ENCODE measurements at places on chromosomes 6 and 20.

DNA sequence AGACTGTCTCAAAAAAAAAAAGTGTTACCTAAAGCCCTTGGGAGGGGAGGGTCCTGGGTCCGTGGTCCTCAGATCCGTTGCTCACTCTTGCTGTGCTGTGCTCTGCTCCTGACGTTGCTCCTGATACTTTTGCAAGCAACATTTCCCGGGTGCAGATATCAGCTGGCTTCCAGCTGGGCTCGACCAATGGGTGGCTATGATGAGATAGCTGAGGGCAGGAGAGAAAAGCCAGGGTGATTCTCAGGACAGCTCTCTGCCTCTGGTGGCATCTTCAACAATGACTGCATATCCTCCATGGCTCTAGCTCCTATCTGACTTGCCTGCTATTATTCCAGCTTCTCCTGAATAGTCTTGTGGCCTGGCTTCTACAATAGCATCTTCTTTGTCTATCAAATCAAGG is 134.5 kb downstream of the RPS12 start:
- DNase-seq: no peak

- no peak for DNase-seq
Observed at GRCh38 chr6:158279615-158280014, 32.6 kb upstream of the TULP4 start.

DNA sequence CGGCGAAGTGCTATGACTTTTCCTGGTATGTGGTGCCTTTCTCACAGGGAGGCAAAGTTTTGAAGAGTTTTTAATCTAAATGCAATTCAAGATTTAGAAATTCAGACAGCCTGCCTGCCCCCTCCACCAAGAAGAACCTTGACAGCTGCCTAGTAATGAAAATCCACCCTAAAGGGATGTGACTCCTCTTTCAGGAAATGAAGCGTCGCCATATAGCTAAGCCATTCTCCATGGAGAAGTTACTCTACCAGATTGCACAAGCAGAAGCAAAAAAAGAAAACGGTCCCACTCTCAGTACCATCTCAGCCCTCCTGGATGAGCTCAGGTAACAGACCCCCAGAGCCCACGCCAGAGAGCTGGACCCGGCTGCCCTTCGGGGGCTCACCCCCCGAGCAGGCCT is 150.1 kb downstream of the DTNBP1 start:
- no peak for DNase-seq

GRCh38 chr6:42512579-42512978 is 51.2 kb upstream of the UBR2 start:
- no peak for DNase-seq

- no peak for DNase-seq
Observed at GRCh38 chr20:46087161-46087560, 2.6 kb downstream of the NCOA5 start.

DNA sequence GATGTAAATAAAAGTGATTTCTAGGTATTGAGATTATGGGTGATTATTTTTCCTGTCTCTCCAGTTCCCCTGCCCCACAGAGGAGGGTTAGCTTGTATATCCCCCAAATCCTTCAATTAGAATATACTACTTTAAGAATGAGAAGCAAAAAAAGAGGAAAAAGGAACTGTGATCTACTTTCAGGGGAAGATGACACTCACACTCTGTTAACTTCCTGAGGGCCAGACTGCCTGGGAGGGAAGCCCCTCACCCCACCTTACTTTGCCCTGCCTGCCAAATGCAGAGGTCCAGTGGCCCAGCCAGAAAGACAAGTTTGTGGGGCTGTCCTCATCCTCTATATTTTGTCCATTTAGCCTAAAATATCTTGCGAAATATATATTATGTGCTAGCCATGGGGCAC is 9.2 kb upstream of the LY86 start:
- no peak for DNase-seq

DNA sequence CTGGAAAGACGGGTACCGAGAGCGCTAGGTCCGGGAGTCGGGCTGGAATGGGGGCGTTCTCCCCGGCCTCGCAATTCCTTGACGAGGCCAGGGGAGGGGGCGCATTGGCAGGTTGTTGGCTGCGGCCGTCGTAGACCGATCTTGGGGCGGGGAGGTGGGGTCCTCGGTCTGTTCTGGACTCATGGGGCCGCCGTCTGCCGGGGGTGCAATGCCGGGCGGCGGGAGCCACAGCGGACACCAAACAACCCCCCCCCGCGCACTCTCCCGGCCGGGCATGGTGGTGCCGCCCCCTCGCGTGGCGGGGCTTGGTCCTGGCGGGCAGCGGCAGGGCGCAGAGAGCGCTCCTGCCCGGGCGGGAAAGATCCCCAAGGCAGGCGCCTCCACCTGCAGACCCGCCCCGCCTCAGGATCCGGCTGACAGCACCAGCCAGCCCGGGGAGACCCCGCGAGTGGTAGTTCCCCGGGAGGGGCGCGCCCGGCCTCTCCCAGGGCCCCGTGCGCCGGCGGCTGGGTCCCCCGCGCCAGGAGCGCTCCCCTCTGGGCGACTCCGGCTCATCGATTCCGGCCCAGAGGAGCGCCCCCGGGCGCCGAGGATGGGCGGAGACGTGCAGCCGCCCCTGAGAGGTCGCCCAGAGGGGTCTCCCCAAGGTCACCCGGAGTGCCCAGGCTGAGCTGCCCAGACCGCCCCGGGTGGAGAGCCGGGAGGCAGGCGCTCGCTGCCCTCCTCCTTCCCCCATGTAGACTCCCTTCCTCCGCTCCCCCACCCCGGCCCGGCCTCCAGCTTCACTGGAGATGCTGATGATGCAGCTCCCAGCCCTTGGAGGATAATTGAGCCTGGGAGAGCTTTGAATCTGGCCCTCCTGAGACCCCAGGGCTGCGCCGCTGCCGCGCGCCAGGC is 709 bp downstream of the PPP1R16B start:
- DNase-seq: peak; percentile 58

DNA sequence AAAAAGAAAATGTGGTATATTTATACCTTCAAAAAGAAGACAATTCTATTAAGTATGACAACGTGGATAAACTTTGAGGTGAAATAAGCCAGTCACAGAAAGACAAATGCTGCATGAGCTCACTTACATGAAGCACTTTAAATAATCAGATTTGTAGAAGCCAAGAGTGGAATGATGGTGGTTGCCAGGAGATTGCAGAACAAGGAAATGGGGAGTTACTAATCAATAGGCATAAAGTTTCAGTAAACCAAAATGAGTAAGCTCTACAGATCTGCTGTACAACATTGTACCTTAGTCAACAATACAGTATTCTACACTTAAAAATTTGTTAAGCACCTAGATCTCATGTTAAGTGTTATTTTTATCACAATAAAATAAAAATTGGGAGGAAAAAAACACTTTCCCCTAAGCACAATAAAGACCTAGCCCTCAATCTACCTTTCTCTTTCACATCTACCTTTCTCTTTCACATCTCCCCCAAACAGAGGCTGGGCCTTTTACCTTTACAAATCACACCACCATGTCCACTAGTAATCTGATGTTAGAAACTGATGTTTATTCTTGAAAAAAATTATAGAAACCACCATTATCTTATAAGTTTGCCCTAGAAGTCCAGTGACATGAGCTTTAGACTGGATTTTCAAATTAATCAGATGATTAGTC is 73.9 kb downstream of the PKIB start:
- DNase-seq: no peak

DNA sequence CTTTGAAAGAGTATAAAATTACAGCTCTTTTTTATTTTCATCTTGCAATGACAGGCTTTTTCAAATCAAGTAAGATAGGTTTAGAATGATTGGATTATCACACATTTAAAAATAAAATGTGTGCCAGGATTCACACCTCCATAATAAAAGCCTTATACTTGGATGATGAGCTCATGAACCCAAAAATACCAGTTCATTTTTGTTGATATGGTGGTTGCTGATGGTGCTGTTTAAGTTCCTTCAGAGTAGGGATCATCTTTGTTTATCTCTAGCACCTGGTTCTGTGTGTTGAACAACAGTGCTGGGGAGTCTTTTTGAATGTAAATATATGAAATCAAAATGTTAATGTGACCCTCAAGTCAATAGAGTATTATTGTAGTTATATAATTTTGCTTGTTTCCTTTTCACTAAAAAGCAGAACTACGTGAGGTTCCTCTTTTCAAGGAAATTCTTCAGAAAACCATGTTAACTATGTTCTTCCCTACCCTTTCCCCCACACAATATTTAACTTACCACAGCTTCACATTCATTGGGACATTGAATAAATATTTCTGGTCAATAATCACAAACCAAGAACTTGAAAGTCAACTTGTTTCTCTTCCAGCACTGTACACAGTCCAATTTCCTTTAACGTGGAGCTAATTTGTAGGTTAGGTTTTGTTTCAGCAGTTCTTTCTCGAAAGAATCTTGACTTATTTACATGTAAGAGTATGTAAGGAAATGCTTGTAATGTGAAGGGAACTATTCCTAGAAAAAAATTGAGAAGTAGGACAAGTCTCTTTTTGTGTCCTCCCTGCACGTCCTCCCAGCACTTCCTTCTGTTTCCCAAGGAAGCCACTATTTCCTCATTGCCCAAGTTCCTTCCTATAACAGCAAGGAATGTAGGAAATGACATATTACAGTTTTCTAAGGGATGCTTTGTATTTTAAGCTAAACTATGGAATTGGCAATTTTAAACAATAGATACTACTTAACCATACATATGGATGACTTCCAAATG is 945.9 kb upstream of the CITED2 start:
- DNase-seq: no peak

GRCh38 chr20:57089699-57090144 is 176.7 kb downstream of the BMP7 start:
- DNase-seq: peak; percentile 86

DNA sequence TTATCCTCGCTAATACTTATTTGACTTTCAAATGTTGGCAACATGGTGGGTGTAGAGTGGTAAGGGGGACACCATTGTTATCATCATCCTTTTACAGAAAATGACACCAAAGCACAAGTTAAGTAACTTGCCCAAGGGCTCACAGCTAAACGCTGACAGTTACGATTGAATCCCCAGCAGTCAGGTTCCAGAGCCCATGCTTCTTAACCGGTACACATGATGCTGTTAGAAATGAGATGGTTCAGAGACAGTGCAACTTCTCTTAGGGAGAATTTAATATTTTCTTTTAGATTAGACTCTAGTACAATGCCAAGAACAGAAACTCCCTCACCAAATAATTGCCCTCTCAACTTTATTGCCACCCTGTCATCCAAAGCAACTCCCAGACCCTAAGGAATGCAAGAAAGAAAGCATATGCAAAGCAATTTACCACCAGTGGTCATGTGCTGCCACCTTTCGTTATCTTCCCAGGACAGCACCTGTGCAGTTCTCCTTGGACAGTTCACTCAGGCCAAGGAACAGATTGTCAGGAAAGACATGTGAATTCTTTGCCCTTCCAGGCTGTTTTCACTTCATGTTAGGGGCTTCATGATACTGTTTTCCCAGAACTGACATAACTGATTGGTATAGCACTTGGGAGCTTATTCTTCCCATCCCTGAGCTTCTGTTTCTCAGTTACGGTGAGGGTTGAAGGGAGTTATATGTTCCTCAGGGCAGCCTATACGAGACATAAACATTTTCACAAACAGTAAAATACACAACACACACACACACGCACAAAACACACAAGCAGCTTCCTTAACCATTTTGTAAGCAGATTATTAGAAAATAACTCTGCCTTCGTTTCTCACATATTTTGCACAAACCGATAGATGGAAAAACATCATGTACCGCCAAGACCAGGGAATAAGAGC is 5.1 kb downstream of the HLA-DMA start:
- DNase-seq: peak; percentile 45

DNA sequence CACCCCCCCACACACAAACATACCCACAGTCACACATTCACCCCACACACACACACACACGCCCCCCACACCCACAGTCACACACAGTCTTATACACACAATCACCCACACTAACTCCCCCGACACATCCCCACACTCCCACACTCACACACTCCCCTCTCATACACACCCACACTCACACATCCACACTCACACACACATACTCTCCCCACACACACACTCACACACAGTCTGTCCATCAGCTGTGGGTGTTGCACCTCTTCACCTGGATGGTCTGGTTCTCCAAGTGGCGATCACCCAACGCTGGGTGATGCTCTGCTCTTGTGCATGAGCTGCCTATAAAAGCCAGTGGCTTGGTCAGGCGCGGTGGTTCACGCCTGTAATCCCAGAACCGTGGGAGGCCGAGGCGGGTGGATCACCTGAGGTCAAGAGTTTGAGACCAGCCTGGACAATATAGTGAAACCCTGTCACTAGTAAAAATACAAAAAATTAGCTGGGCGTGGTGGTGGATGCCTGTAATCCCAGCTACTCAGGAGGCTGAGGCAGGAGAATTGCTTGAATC is 158.9 kb downstream of the SMOC2 start:
- no peak for DNase-seq

DNA sequence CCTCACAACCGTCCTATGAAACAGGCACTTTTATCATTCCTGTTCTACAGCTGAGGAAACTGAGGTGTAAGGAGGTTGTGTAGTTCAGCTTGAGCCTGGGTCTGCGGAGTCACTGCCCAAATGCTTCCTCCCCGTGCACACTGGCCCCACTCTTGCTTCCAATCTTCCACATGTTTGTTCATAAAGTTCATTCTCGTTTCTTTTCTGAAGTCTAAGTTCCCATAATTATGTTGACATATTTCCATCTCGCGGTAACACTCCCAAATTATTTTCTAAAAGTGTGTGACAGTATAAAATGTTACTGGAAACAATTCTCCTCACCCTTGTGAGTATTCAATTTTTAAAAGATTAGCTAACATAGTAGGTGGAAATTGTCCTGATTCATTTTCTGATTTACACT is 106.9 kb downstream of the SLC22A3 start:
- no peak for DNase-seq

DNA sequence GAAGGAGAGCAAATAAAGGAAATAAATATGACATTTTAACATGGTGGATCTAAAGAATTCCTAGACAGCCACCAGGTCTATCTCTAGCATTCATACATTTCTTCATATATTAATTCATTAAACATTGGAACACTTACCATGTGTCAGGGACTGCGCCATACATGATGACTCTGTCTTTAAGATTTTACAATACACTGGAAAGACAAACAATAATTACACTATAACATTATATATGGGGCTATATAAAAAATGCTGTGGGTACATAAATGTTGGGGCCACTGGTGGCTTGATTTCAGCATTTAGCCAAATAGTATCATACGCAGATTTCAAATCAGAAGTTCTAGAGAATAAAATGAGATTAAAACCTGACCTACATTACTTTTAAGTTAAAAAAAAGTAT is 33.3 kb upstream of the PKIB start:
- DNase-seq: no peak

- DNase-seq: no peak
Observed at GRCh38 chr20:25738198-25738597, 41.5 kb upstream of the ZNF337 start.

GRCh38 chr20:62711703-62712101 is 3.1 kb downstream of the NTSR1 start:
- no peak for DNase-seq

GRCh38 chr20:62309198-62309944 is 6.6 kb downstream of the ADRM1 start:
- no peak for DNase-seq

Data from stimulated activated CD8-positive, alpha-beta memory T cell treated with anti-CD3 and anti-CD28 coated beads, Interleukin-4, amount 100 ng/mL, for 48 hours (primary cell).